Germinal center (tissue), 1 donor: ENCODE measurements at places on chromosomes 2 and 18.

GRCh38 chr2:202574541-202574940 lies 60.2 kb upstream of the FAM117B start:
- DNase-seq: no peak

GRCh38 chr2:236870370-236870769 lies 215.3 kb upstream of the COPS8 start:
- DNase-seq: no peak

DNA sequence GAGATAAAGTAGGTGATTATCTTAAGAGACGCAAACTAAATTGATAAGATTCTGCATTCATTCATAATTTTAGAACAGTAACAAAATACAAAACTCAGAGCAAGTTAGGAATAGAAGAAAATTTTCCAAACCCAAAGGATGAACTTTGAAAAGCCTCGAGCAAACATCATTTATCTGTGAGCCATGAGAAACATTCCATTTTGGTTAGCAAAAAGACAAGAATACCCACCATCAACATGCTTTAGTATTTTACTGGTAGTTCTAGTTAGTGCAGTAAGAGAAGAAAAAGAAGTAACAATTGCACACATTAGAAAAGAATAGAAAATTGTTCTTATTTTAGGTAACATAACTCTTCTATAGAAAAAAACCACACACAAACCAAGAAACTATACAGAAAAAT lies 291.3 kb upstream of the TCF4 start:
- DNase-seq: no peak

- no peak for DNase-seq
Measured at GRCh38 chr18:30454920-30455319, 587.6 kb downstream of the DSC3 start.

DNA sequence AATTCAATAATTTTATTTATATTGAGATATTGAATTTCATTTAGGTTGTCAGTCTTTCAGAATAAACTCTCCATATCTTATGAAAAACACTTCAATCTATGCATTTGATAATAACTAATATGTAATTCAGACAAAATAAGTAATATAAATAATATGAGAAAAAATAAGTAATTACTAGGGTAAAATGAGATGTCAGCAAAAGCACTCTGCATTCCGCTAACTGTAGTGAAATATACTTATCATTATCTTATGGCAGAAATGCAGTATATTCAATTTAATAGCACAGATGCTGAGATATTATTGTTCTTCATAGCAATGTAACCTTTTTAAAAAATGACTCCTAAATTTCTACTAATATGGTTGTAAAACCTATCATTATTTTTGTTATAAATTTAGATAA lies 606.2 kb upstream of the VRK2 start:
- DNase-seq: no peak

DNA sequence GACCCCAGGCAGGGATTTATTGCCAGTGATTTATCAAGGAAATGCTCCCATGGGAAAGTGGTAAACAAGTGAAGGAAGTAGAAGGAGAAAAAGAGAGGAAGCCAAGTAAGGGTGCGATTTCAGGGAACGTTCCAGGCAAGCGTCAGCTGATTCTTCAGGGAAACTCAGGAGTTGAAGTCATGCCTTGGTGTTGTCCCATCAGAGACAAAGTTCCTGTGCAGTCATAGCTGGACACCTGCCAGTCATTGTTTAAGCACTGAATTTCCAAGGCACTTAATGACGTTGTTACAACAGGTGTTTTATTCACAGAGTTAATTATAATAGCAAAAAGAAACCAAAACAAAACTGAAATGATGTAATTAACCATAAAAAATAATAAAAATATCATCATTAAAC lies 381.8 kb upstream of the CRIM1 start:
- DNase-seq: no peak

- no peak for DNase-seq
Measured at GRCh38 chr2:191404568-191404991, 159.4 kb downstream of the MYO1B start.

DNA sequence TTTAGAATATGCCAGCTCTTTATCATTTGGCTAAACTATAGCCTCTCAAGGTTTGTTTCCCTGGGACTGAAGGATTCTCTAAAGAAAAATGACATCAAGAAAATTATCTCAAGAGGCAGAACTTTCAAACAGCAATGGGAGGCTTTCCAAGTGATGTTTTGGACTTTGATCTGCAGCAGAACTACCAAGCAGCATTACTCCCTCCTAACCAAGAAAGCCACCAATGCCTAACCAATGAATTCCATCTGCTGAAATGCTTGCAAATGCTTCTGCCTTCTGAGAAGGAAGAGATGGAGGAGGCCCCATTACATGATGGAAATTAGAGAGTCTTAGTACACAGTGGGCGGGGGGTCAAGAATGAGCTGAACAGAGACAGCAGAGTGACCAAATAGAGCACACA lies 95.1 kb upstream of the SLC35G4 start:
- no peak for DNase-seq

DNA sequence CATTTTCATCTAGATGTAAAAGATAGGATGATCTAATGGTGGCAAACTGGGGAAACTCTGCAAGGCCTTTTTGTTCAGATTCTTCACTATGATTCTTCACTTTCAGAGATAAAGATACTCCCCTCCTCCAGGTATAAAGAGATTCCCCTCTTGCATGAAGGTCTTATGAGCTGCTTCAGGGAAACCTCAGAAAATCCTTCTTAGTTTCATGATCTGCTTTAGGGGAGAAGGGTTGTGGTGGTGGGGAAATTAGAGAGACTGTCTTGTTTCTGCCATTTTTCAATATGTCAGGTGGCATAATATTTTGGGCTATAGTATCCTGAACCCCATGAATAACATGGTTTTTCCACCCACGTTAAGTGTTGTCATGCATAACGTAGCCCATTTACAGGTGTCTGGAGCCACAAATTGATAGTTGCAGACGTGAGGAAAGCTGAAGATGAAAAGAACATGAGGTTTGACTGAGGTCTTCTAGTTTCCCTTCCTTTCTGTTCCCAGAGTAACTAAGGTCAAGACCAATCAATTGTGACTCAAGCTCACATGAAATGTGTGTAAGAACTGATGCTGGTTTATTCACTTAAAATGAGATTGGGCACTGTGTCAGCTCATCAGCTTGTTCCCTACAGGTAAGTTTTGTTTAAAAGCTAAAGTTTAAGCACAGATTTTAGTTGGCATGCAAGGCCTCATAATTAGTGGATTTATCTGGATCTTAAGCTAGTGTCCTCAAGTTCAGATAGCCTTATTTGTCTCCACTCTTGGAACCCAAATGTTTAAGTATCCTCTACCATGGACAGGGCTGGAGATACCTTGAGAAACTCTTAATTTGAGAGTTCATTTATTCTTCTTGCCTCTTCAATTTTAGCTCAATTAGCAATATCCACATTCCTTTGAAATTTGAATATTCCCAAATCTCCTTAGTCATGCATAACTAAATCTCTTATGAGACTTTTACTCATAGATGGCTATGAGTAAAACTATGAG lies 304.5 kb upstream of the FANCL start:
- DNase-seq: no peak

- DNase-seq: no peak
Measured at GRCh38 chr2:157160111-157160510, 97.4 kb upstream of the GALNT5 start.

- no peak for DNase-seq
Measured at GRCh38 chr2:105611811-105612424, 132.8 kb upstream of the NCK2 start.

- DNase-seq: no peak
Measured at GRCh38 chr2:4139316-4139715, 435.9 kb downstream of the DCDC2C start.

DNA sequence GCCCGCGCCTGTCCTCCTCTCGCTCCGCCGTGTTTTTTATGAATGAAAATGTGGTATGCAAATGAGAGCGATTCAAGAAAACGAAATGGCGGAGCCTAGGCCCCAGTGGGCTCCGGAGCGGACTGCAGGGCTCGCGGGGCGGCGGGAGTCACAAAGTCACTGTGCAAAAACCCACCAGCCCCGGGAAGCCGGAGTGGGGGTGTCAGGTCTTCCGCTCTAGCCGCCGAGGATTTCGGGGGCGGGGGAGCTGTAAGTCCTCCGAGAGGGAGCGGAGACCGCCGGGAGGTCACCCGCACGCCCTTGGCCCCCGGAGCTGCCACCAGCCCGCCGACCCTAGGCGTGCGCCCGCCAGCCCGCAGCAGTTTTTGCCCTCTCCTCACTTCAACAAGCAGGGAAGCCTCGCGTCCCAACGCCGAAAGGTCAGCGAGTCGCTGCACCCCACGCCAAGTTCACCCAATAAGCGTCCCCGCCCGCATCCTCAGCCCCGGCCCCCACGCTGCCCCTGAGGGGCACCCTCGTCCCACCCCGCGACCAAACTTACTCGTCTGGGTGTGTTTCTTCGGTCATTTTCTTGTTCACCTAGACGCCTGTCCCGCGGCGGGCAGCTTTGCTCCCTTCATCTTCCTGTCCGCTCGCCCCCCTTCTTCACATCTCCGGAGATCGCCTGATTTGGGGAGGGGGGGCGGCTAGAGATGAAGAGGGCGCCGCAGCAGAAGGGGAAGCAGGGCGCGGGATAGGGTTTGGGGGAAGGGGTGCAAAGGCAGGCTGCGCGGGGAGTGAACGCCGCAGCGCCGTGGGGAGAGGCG lies 775 bp downstream of the SPRED2 start:
- DNase-seq: peak; percentile 65

GRCh38 chr2:74091391-74091790 lies 56.3 kb downstream of the BOLA3 start:
- no peak for DNase-seq

GRCh38 chr2:25314514-25315315 lies 27.0 kb downstream of the DNMT3A start:
- peak; percentile 29 for DNase-seq

- no peak for DNase-seq
Measured at GRCh38 chr2:18799397-18799796, 210.0 kb upstream of the NT5C1B start.

DNA sequence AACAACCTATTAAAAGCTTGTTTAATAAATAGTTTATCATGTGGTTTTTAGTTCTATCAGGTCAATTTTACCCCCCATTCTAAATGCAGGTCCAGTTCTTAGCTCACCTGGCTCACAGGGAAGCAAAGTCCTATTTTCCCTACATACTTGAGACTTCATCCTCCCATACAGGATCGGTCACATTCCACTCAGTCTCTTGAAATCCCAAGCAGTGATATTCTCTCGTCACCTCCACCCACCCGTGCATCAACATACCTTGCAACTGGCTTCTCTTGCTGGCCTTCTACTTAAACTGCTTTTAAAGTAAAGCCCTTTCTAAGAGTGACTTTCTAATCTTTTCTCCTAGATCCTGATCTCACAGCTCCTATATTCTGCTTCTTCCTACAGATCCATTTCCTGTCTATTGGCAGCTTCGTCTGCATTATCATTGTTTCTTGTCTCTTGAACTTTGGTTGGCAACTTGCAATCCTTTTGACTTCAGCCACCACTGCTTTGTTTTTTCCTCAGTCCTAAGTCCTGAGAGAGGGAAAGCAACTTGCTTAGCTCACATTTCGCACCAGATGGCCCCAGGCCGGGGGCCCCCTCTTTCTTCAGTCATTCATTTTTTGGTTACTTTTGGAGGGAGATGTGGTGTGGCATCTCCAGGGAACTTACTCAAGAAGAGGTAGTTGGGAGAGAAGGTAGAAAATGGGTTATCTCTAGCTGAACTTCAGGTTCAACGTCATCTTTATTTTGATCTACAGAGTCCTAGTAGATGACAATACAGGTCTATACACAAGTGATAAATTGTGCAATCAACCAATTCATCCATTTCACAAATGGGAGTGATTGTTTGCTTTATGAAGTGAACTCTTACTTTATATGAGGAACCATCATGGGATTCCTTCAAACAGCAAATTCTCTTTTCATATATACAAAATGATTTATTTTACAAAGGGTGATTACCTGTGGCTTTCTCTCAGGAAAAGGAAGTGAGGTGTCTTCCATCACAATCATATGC lies 23.9 kb upstream of the NCOA1 start:
- no peak for DNase-seq

DNA sequence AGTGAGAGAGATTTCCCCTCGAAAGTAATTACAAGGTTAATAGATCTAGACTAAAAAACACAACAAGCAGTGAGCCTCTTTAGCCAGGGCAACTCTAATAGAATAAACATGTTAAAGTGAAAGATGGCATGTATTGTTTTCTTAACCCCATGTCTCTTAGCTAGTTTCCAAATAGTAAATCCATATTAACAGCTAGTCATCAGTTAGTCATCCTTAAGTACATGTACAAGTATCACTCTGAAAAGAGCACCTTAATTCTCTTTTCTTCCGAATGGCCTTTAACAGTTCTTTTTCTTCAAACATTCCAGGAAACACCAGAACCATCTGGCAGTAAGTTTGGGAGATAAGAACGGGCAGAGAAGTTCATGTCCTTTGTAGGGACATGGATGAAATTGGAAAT lies 1480.0 kb downstream of the LRP1B start:
- no peak for DNase-seq

GRCh38 chr2:30084915-30085314 lies 61.9 kb upstream of the YPEL5 start:
- DNase-seq: no peak

DNA sequence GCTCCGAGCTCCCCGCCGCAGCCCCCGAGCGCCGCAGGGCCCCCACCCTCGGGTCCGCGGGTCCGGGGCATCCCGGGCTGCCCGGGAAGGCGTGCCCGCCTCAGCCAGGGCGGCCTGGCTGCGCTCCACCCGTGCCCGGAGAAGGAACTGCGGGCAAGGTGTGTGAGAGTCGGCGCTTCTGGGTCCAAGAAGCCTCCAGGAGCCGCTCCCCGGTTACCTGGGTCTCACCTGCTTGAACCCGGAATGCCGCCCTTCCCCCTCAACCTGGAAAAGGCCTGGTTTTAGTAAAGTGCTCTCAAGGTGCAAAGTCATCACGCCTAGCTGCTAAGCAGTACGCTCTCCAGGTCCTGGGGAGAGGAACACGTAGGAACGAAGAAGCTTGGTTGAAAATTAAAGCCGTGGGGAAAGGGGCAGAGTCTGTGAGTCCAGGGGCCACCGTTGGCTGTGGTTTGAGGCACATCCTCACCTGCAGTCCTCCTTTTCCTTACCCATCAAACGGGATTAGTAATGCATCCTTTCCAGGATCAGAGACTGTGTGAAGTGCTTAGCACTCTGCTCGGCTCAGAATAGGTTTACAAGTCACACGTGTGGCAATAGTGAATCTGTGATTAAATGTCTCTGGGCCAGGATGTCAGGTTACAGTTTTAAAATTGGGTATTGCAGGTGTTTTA lies 1.2 kb downstream of the ASAP2 start:
- peak; percentile 21 for DNase-seq

GRCh38 chr18:45938488-45938935 lies 28.6 kb downstream of the EPG5 start:
- no peak for DNase-seq

GRCh38 chr2:232976666-232977437 lies 36.2 kb downstream of the NGEF start:
- no peak for DNase-seq

- no peak for DNase-seq
Measured at GRCh38 chr2:241991299-241991698, 121.8 kb downstream of the RTP5 start.

DNA sequence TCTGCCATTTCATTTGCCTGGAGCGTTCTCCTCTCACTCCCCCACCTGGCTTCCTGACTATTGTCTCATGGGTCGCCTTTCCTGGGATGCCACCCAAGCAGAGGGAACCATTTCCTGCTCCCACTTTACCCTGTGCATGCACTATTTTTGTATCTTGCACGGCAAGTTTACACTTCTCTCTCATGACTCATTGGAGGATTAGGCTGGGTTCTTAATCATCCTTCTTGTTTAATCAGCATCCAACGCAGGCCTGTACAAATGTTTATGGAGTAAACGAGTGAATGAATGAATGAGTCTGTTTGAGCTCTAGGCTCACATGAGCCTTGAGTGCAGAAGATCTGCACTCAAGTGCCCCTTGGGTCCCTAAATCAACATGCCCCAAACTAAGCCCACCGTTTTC lies 3.8 kb upstream of the ARHGAP25 start:
- no peak for DNase-seq
